ENCODE measurements at places on chromosomes 1 and 21. TPM values are rescaled to one million over a fixed set of nuclear protein-coding genes. Genes with fewer than 3 reads are reported as not detected.

GRCh38 chr1:211485480-211485857 lies 6.5 kb downstream of the RD3 start:
- no peak for DNase-seq

DNA sequence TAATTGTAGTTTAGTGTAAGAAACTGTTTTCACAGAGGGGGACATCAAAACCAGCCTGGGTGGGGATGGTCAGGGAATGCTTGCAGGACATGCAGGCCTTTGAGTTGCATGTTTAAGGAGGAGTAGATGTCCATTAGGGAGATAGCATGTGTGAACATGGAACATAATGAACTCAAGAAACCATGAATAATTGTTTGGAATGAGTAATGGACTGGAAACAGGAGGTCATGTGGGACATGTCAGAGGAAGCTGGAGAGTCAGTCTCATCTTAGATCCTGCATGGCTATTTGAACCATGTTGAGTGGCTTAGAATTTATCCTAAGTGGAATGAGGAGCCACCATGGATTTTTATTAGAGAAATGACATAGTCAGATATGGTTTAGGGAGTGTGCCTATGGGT lies 86.4 kb downstream of the RPE65 start:
- no peak for DNase-seq

GRCh38 chr1:26597629-26598039 lies 68.1 kb downstream of the RPS6KA1 start:
- no peak for DNase-seq

- DNase-seq, result no peak
Observed at GRCh38 chr1:29675481-29676263, 439.4 kb downstream of the PTPRU start.

DNA sequence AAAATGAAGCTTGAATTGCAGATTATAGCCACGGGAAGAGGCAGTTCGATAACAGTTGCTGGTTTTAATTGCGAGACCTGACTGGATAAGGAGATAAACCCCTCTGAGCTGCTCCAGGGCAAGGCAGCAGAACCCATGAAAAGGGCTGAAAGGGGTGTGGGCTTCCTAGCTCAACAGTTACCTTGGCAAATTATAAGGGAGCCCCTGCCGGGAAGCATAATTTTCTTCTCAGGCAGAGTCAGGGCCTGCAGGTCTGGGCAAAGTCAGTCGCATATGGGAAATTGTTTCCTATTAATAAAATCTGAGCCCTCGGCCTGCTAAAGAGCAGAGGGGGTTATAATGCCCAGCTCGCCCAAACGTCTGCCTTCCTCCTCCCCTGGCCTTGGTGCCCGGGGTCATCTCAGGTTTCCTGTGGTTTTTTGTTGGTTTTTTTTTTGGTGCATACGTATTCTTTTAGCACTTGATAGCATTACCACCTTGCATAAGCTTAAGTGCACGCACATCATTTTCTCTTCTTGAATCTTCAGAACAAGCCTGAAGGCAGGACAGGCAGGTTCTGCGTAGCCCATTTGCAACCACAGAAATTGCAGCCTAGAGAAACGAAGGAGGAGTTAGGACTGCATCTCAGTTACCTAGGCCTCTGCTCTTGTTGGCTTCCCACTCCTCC lies 33.9 kb upstream of the SELENON start:
- no peak for DNase-seq

DNA sequence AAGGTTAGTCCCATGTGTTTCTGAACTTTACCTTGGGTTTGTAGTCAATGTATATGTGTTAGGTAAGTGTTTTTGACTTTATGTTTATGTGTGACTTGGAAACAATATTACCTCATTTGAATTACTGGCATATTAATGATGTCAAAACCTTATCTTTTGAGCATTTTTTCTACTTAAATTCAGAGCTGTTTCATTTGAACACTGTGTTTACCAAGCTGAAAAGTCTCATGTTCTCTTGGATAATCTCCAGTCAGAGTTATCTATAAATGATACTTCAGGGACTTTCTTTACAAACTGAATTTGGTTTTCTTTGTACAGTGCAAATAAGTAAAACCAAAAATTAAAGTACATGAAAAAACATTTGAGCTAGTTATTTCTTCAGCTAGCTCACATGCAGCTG lies 30.0 kb downstream of the ADAMTS1 start:
- no peak for DNase-seq

- no peak for DNase-seq
Observed at GRCh38 chr1:37399205-37399604, 75.2 kb upstream of the ZC3H12A start.

- no peak for DNase-seq
Observed at GRCh38 chr1:197400522-197400902, 132.5 kb downstream of the CRB1 start.

DNA sequence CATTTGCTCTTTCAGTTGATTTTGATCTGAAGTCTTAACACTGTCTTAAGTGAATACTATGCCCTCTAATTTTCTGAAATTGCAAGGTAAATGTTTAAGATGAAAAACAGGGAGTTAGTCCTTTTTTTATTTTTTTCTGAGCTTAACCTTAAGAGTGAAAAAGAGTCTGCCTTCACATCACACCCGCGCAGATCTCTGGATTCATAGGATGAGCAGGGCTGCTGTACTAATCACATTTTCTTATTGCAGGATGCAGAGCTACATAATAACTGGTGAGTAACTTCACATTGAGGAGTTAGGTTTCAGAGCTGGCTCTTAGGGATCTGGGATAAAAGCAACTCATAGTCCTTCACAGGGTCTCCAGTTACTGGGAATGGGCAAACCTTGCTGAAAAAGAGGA lies 188.7 kb upstream of the ATP1B1 start:
- DNase-seq, result no peak

DNA sequence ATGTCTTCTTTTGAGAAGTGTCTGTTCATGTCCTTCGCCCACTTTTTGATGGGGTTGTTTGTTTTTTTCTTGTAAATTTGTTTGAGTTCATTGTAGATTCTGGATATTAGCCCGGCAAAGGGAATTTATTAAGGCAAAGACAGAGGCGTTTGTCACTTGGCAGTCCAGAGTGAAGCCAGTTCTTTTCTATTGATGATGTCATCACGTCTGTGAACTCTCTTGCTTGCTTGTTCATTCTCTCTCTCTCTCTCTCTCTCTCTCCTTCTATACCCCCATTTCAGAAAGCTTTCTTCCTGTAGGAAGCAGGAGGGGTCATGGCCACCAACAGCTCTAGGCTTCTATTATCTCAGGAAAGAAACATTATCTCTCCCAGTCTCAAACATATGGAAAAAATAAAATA lies 291.3 kb downstream of the OMA1 start:
- no peak for DNase-seq

- no peak for DNase-seq
Observed at GRCh38 chr1:169027607-169028320, 78.7 kb upstream of the ATP1B1 start.

DNA sequence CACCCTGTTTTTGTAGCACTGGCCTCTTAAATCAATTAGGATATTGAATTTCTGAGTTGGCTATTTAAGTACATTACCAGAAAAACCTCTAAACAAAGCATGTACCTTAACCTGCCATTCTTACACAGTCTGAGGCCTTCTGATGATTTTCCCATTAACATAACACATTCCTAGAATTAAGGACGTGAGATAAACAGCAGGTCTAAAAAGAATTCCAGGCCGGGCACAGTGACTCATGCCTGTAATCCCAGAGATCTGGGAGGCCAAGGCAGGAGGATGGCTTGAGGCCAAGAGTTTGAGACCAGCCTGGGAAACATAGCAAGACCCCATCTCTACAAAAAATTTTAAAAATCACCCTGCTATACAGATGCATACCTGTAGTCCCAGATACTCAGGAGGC lies 18.0 kb upstream of the LRRC8D start:
- DNase-seq, result no peak

DNA sequence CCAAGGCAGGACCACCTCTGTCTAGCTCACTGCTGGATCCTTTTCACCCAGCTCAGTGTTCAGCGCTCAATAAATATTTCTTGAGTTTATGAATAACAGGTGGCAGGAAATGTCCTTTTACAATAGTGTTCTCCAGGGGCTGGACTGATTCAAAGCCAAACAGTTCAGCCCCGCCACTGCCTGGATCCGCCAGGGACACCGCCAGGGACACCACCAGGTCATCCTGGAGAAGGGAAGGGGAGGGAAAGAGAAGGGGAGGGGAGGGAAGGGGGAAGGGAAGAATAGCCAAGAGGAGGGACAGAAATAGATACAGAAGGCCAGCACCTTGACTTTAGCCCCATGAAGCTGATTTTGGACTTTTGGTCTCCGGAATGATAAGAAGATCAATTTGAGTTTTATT lies 255.6 kb downstream of the GRIK3 start:
- DNase-seq, result no peak

DNA sequence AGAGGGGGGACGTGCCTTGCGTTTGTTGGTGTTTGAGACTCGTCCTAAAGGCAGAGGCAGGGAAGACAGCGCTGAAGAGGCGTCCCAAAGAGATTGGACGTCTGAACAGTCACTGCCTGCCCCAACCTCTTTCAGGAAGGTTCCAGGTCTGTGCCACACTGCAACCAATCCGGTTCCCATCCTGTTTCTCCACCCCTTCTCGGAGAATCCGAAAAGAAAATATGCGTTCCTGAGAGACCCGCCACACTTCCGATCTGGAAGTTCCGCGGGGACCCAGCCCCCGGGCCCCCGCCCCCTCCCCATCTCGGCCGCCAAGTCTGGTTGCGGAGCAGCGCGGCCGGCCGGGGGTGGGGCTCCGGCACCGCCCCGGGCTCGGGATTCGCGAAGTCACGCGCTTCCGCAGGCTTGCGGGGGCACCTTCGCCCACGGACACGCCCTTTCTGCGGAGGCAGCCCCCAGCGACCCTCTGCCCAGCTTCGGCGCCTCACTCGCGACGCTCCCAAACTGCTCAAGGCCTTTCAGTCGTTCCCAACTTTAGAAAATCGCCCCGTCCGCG lies 124.5 kb upstream of the DPYD start:
- DNase-seq, result peak; percentile 10

The LRP8 gene
- 0.37 TPM for polyA plus RNA-seq

The CSMD2 gene
- 0.07 TPM for polyA plus RNA-seq

The SRM gene
- 158 TPM for polyA plus RNA-seq

The PRRX1 gene
- polyA plus RNA-seq, result 25.6 TPM

The TTLL7 gene
- 4.2 TPM for polyA plus RNA-seq

The RAVER2 gene
- polyA plus RNA-seq, result 13.1 TPM

The CLEC20A gene
- polyA plus RNA-seq, result not detected

The KIAA0040 gene
- 13.1 TPM for polyA plus RNA-seq

Measured in heart right ventricle (tissue), 16 donors.